ENCODE measurements at places on chromosomes 13 and 19.

DNA sequence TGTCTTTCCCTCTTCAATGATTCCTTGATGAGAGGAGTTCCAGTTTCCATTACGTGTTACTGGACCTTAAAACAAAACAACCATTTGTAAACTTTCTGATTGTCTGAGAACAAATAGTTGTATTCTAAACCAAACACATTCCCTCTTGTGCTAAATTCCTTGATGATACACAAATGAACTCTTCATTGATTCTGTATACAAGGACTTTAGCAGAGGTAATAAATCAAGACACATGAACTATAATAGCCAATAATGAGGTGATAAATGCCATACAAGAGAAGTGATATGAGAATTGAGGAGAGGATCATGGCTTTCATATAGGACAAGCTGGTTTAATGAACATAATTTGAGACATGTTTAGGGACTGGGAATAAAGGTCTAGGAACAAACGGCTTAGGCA, 13.5 kb upstream of the GPC5 start:
- DNase-seq: no peak

DNA sequence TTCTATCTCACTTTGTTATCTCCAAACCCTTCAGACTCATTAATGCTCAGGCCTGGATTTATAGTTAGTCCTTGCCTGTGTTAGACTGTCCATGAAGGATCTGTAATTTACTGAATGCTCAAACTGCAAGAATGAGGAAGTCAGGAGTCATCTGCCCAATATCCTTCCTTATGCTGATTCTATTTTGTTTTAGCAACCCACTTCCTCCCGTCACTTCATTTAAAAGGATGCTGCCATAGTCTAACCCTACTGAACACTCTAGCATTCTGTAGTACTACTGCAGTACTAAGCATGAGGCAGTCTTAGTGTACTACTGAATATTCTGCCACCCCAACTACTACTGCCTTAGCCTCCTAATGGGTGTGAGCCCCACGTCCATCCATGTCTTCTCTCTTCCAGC, 1.5 kb downstream of the FCAR start:
- DNase-seq: no peak

- no peak for DNase-seq
These were observed 18.0 kb upstream of the PNMA8B start for GRCh38 chr19:46513461-46514236.

- no peak for DNase-seq
These were observed 471.0 kb downstream of the TBC1D4 start for GRCh38 chr13:75010941-75011340.

DNA sequence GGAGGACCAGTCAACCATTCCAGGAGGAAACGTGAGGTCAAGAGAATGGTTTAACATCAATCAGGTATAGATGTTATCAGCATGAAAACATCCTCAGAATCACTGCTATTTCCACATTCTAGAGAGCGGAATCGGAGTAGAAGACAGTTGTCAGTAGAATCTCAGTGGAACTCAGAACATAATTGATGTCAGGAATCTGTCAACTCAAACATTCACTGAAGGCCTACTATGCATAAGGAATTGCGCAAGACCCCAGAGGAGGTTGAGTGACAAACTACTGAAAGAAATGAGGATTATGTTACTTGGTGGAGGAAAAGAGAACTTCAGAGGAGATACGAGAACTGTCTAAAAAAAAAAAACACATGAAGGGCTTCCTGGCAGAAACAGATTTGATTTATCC, 97.8 kb downstream of the LHFPL6 start:
- no peak for DNase-seq

DNA sequence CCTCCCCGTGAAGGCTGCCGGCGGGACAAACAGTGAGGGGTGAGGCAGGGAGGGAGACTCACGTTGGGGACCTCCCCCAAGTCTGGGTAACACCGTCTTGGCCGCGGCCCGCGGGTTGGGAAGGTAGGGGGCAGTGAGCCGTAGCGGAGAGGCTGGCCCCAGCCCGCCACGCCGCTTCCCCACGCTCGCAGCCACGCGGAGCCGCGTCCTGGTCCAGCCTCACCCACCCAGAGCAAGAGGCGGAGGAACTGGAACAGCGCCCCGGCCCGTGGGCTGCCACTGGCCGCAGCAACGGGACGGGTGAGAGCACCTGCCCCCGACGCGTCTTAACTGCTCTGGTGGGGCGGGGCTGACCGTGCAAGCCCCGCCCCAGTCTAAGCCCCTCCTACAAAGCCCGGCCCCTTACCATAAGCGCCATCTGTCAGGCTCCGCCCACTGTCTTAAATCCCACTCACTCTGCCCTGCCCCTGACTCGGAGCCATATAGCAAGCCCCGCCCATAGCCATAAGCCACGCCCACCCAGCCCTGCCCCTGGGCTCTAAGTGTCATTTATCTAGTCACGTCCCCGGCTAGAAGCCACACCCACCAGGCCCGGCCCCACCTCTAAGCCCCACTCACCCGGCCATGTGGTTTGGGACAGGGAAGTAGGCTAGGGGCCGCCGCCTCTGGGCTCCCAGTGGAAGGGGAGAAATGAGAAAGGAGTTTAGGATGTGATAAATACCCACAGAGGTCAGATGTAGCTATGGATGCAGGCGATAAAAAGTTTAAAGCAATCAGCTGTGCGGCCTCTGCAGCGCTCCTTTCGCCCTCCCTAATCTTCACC, 2.1 kb upstream of the CCL25 start:
- no peak for DNase-seq

Data from AG04449 (cell line).